Fibroblast of lung (primary cell): ENCODE measurements at places on chromosomes 6 and 20. TPM values are rescaled to one million over a fixed set of nuclear protein-coding genes. Genes with fewer than 3 reads are reported as not detected.
A peak's percentile ranks its signal among the peaks of the same experiment; 100 is the strongest.

Gene LTB
- not detected in 2 replicates for total RNA-seq

Gene CLDN20
- total RNA-seq, result not detected in 2 replicates

Gene AFG1L
- total RNA-seq, result 5.4 and 5.6 TPM in 2 replicates

Gene ADTRP
- 1.3 and 1.7 TPM in 2 replicates for total RNA-seq

Gene PPP1R14C
- 0.17 and 0.26 TPM in 2 replicates for total RNA-seq

Gene NKX2-4
- total RNA-seq, result not detected in 2 replicates

Gene BTN1A1
- not detected in 2 replicates for total RNA-seq

Gene EHMT2
- 60.1 and 63.7 TPM in 2 replicates for total RNA-seq

Gene MRPL14
- total RNA-seq, result 53.7 and 60.6 TPM in 2 replicates

Gene TMC2
- under 0.01 TPM in 2 replicates for total RNA-seq

Gene CST2
- not detected in 2 replicates for total RNA-seq

- DNase-seq, result no peak
Measured at GRCh38 chr6:53634184-53634631, 31.3 kb downstream of the KLHL31 start.

GRCh38 chr6:3347826-3348225 is 89.1 kb downstream of the PSMG4 start:
- no peak for DNase-seq

DNA sequence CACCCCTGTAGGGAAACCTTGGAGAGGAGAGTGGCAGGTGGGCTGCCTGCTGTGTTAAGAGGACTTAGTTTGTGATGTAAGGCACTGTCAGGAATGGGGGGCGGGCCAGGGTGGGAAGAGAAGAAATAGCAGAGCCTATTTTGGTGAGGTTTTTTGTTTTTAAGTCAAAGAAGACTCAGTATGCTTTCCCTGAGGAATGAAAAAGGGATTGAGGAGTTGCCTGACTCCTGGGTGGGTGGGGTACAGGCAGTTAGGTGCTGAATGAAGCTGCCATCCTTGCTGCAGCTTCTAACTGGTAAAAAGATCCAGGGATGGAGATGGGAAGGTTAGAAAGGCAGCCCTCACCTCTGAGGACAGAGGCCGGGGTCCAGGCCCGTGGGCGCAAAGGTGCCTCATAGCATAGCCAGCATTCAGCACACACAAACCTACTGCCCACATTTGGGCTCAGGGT is 37.9 kb downstream of the PLCG1 start:
- no peak for DNase-seq

- no peak for DNase-seq
Measured at GRCh38 chr6:122747573-122747972, 31.9 kb upstream of the FABP7 start.

DNA sequence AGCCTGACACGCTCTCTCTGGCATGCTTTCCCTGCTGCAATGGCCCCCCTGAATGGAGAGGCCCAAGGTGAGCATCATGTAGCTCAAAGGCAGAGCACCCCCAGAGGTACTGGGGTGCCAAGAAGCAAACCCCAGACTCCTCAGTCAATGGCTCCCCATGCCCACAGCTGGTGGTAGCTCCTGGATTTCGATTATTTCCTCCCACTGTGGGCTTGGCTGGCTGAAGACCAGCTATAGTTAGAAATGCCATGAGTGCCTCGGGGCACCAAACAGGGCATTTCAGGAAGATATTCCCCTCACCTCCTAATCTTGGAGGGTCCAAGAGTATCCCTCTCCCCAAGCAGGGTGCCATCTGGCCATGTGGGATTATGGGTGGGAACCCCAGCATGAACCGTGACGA is 16.8 kb downstream of the MAP1LC3A start:
- DNase-seq, result no peak

DNA sequence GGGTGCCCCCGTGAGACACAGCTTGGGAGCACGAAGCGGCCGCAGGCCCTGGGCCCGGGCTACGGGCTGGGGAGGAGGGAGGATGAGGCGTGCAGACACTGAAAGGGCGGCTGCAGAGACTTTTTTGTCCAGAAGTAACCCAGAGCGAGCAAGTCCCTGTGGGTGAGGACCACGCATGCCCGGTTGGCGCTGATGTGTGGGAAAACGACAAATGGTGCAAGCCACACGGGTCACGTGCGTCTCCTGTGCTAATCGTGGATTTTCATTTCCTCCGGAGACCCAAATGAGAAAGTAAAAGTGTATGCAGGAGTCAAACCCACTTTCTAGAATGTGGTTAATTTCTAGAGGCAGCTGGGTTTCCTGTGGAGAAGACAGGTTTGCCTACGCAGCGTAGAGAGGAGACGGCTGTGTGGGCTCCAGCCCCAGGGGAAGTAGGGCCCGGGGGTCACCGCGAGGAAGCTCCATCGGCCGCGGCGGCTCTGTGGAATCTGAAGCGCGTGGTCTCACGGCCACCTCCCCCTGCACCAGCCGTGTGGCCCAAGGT is 19.0 kb downstream of the DLL1 start:
- no peak for DNase-seq

GRCh38 chr20:60636417-60636816 is 615.6 kb upstream of the CDH4 start:
- no peak for DNase-seq

- no peak for DNase-seq
Measured at GRCh38 chr6:73696966-73697655, 1.1 kb downstream of the CD109 start.

DNA sequence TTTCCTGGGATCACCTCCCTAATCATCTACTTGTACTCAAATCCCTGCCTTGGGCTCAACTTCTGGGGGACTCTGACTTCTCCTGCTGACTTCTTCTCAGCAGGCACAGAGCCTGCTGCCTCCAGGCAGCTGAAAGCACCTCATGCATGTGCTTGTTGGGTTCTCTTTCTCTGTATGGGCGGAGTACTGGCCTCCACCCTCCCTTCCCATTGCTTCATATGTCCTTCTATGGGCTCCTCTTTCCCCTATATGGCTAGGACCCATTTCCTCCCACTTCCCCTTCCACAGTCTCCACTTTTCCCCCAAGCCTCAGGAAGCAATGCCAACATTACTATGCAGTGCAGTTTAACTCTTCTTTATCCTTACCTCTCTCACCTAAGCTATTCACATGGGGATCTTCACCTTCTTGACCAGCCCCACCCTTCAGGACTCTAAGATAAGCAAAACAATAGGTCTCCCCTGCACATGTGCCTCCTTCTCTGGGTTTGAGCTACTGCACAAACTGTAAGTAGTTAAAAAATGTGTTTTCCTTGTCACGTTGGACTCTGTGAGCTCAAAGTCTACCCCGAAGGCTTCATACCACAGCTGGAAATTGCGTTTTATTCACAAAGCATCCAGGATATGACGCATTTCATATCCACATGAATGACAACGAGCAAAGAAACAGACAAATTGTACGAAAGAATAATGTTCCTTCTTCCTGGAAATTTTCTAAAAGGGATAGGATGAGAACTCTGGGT is 93.7 kb downstream of the CDS2 start:
- no peak for DNase-seq

- DNase-seq, result no peak
Measured at GRCh38 chr6:109695468-109695867, 4.4 kb downstream of the FIG4 start.

- DNase-seq, result no peak
Measured at GRCh38 chr6:6932968-6933367, 174.8 kb upstream of the RREB1 start.

- DNase-seq, result peak; percentile 58
Measured at GRCh38 chr6:11055127-11055627, 11.1 kb upstream of the ELOVL2 start.

DNA sequence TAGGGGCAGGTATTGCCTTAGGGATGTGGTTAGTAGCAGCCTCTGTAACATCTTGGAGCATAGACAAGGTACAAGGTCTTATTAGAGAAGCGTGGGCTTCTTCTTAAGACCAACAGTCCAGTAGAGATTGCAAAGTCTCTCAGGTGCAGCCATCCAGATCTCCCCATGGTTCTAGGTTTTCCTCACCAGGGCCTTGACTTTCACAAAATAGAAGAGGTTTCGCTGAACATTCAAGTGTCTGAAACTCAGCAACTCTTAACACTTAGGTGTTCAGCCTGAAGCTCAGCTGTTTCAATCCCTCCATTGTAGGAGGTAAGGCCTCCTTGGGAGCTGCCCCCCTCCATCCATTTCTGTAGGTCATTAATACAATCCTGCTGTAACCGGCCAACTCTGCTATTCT is 44.4 kb downstream of the GOPC start:
- DNase-seq, result peak; percentile 24

- DNase-seq, result no peak
Measured at GRCh38 chr20:8744228-8744844, 324.6 kb upstream of the PLCB4 start.

DNA sequence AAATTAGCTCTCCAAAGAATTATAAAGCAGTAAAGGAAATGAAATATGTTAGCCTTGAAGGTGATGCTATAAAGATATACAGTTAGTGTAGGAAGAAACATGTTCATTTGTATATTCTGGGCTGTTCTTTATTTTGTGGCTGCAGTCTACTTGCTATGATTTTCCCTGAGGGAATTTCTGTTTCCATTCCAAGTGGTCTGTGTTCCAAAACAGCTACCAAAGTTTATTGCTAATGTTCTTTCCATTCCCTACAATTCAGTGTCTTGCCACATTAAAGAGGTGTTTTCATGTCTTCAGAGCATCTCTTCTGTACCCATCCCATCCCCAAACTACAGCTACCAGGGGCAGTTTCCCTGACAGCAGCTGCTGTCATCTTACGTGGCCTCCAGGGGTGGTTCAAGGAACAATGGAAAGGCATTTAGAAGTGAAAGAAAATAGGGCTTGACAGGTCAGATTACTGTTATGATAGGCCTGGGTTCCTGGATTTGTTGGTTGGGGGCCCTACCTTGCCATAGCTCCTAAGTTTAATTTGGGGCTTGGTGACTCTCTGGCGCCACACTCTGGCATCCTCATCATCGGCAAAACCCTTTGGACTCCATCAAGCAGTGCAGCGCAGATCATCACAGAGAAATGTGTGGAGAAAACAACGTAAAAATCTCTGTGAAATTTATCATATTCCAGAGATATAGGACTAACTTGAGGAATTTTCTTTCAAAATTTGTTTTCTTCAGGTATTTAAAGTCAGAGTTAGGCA is 33.8 kb upstream of the AIG1 start:
- DNase-seq, result peak; percentile 22

DNA sequence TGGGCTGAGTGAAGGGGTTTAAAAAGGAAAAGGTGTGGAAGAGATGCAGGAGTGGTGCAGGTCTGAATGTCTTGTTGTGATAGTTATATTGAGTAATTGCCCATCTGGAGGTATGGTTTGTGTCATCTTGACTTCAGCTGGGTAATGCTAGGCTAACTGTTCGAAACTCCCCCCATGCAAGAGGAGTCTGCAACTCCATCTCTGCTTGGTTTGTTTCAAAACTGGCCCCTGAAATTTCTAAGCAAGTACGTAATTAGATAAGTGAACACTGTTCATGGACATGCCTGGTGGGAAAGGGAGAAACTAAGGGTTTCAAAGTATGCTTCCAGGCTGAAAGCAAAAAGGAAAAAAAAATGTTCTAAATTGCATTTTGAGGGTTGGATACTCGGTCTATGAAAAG is 17.1 kb downstream of the TTK start:
- DNase-seq, result no peak

DNA sequence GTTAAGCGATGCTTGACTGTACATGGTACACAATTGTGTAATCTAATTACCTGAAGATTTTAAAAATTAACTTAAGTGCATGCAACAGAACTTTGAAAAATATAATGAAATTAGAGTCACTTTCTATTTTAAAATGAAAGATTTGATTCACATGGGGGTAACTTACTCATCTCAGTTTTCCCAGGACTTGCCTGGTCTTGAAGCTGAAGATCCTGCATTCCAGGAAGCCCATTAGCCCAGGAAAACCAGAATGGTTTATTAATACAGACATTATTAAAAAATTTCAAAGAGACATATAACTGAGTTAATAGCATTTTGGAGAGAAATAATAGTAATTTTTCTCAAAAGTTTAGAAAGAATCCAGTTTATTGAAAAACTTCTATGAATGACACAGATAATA is 190.6 kb downstream of the SIM1 start:
- DNase-seq, result no peak

GRCh38 chr6:88376768-88377387 is 210.7 kb upstream of the CNR1 start:
- peak; percentile 92 for DNase-seq

DNA sequence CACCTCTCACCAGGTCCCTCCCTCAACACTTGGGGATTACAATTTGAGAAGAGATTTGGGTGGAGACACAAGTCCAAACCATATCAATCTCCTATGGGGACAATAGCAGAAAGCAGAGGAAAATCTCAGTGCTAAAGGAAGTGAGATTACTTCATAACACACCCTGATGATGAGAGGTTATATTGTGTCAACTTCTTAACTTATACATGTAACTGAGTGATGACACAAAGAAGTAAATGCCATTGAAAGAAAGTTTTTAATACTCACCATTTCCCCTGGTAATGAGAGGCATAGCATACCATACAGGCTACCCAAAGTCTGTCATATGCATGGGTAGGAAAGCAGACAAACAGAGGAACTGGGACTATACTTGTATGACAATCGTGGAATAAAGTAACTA is 137.2 kb downstream of the MMUT start:
- DNase-seq, result peak; percentile 4

DNA sequence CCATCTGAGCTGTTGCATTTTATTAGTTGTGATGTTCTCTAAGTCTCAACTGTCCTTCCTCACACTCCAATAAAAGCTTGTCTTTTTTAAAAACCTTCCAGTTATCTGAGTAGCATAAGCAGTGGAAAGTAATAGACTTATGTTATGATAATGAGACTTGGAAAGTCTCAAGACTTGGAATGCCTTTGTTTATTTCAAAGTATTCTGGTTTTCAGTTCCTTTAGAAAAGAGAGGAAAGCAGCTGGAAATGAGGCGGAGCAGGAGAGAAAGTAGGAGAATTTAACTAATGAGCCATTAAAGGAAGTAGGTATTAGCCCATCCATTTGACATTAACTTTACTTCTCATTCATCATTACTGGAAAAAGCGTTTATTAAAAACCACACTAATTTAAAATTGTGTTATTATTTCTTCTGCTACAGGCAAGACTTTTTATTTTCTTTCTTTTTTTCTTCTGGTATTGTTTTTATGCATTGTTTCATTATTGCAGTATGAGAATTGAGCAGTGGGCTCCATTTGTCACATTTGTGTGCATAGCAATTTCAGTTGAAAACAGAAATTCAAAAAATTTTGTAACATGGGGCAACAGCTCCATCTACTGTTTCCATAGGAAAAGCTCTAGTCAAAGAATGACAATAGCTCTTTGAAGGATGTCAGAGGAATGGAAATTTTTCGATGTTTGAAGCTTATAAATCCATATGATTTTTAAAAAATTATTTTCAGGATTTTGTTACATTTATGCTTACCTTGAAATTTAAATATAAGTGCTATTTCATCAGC is 194.8 kb downstream of the COL9A1 start:
- DNase-seq, result peak; percentile 66

- no peak for DNase-seq
Measured at GRCh38 chr6:46526607-46527006, 35.4 kb upstream of the RCAN2 start.

DNA sequence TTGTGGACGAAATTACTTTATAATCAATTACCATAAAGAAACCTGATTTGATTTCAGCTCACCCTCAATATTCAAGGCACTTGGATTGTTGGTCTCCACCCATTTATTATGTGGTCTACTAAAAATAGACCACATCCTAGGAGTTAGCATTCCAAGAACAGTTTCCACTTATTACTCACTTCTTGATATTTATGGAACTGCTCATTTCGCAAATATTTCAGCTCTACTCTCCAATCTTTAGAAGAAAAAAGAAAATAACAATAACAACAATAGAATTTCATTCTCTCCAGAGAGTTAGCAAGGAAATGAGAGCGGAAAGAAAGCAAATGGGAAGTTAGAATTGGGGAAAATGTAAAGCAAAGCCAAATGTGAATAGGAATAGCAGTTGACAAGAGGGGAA is 26.2 kb upstream of the HDAC2 start:
- DNase-seq, result peak; percentile 84
